HS-5 (cell line): ENCODE measurements at places on chromosomes 2 and 18.

DNA sequence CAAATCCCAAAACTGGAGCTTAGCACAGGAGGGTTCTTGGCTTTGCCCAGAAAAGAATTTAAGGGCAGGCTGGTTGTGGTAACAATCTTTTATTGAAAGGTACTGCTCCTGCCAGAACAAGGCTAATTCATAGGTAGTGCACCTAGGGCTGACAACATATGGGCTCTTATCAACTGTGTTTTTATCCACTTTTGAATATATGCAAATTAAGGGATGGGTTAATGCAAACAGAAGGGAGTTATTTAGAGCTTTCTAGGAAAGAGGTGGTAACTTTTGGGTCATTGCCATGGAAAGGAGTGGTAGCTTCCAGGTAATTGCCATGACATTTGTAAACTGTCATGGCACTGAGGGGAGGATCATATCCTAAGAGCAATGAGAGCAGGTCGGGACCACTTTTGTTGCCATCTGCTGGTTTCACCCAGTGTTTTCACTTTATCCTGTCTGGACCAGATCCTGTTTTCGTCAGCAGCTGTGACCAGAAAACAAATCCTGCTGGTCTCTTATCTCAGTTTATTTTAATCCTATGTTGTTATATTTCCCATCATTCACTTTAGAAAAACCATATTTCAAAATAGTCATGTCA, 981 bp downstream of the C2orf66 start:
- DNase-seq: no peak

DNA sequence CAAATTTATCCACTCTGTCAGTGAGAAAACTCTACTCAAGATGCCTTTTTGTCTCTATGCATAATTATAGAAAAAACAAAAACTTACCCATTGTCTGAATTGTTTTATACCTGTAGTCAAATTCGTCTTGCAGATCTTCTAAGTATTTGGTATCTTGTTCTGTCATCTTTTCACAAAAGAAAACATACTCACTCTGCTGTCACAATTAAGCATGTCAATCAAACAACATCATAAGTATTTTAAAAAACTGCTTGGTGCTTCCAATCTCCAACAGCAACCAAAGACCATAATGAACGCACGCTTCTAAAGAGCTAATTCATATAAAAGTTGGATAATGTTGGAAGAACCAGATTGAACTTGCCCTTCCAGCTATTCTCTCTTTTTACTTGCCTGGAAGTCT, 55.6 kb upstream of the STAT1 start:
- no peak for DNase-seq

GRCh38 chr2:134335601-134336000, 81.7 kb downstream of the MGAT5 start:
- DNase-seq: no peak

GRCh38 chr2:14533131-14533757, 99.3 kb upstream of the LRATD1 start:
- no peak for DNase-seq
